NCI-H187 (cell line): ENCODE measurements at places on chromosomes 16 and 17.

GRCh38 chr16:51433599-51433998 is 282.5 kb upstream of the SALL1 start:
- DNase-seq: no peak

DNA sequence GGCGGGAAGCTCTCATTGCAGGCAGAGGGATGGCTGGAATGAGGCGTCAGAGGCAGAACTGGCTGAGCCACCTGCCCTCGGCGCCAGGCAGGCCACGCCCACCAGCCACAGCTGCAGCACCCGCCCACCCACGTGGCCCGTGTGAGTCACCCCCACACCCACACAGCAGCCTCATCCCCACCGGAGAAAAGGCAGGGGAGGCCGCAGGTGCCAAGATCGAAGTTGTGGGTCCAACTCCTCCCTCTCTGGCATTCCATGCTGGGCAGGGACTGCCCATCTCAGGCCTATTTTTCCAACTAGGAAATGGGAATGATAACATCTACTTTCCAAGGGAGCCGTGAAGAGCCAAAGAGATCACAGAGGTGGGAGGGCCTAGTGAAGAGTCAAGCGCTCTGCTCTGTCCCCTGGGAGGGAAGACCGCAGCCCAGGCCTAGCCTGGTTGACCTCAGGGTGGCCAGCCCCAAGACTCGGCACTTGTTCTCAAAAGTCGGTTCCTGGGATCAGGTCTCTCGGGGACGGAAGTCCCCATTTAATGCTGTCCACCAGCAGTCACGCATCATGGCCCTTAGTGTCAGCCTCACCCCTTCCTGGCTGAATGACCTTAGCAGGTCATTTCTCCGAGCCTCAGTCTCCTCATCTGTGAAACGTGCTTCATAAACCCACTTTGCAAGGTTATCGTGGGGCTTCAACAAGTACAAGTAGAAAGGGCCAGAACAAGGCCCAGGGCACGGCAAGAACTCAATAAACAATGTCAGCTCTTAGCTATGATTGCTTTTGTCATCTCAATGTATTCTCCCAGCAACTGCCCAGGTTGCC is at the start of gene TRPV3:
Gene TRPV3, minus strand, starts transcription at position 45 of the 816 bp plus-strand sequence. CDS start 2,962 bp downstream, outside the sequence.
- no peak for DNase-seq

GRCh38 chr16:75151798-75152197 is 3.5 kb downstream of the ZFP1 start:
- DNase-seq: no peak

DNA sequence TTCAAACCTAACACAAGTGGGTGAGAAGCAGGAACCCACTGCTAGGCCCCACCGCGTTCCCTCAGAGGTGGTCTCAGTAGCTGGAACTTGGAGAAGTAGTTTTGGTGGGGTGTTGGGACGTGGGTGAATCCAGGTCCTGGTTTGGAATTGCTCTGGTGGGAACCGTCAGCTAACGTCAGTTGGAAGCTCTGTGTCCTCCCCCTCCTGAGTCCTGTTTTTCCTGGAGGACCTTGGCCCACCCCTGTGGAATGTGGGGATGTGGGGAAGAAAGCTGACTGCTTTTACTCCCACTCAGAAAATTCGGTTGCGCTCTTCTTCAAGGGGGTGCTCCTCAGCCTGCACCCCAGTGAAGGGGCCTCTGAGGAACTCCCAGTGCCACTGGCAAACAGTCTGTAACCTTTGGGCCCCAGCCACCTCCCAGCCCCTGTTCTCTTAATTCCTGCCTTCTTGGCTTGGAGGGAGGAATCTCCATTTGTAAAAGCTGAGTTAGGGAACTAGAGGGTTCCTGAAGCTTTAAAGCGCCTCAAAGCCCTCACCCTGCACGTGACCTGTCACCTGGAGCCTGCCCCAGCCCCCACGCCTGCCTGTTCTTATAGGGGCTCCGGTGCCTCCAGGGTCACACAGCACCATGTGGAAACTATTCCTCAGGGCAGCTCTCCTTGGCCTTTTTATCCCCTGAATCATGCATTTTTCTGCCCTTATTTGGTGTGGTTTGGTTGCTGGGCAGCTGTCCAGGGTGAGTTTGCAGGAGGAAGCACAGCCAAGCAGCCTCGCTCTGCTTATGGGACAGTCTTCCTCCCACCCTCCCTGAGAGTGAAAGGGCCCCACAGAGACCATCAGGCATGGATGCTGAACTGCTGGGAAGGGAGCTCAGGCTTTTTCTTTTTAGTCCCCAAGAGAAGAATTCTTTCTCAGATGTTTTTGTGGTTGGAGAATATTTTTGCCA is 16.2 kb upstream of the NAGLU start:
- DNase-seq: no peak

DNA sequence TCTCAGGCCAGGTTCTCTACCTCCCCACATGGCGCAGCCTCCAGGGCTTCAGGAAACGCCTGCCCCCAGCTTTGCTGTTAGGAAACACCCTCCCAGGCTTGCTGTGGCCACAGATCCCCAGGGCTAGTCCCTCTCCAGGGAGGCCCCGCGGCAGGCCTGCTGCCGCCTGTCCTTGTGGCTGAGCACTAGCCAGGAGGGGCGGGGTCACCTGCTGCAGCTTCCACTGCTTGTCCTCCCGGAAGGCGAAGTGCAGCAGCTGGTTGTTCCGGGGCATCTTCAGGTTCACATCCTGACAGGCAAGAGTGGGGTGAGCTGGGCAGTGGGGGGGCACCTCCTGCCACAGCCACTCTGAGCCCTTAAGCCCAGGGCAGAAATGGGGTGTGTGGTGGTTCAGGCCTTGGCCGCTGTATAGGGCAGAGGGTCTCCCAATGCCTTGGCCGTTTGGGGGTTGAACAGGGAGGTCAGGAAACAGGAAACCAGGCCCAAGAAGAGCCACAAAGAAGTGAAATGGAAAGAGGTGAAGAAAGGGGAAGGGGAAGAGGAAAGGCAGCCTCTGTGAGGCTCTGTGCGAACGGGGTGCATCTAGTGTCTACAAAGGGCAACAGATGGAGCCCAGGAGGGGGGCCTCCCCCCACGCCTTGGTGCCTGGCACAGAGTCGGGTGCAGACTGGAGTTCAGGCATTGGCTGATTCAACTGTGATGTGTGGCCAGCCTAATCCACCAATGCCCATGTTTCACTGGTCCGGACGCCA is 2.0 kb downstream of the ROGDI start:
- no peak for DNase-seq

DNA sequence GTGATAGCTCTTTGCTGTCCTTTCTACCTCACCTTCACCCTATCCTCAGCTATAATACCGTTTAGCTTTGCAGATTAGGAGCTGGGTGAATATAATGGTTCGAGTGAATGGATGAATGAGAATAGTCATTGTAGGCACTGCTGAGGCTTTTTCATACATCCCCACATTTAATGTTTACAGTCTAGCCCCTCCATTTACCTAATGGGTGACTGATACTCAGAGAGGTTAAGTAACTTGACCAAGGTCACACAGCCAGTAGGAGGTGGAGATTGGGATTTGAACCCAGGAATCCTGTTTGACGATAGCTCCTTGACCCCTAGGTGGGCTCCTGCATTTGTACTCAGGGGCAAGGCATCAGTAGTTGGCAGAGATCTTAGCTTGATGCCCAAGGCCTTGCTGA is 195.6 kb downstream of the CCDC182 start:
- DNase-seq: no peak

- DNase-seq: no peak
Measured at GRCh38 chr17:77366558-77367245, 225.9 kb downstream of the SEC14L1 start.

DNA sequence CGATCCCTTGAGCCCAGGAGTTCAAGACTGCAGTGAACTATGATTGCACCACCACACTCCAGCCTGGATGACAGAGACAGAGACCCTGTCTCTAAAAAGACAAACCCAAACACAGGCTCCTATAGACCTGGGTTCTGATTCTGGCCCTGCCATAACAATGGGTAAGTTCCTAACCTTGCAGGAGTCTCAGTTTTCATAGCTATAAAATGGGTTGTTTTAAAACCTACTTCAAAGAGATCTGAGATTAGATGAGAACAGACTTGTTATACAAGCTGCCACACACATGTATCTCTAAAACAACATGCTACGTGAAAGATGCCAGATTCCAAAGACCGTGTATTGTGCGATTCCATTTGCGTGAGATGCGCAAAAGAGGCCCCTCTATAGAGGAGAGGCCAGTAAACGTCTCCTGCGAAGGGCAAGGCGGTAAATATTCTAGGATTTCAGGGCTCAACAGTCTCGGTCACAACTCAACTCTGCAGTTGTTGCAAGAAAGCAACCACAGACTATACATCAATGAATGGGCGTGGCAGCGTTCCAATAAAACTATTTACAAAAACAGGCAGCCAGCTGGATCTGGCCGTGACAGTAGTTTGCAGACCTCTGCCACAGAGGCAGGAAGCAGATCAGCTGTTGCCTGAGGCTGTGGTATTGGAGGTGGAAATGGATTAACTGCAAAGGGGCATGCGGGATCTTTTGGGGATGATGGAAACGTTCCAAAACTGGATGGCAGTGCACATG is 5.9 kb downstream of the CORO7 start:
- no peak for DNase-seq

- DNase-seq: no peak
Measured at GRCh38 chr17:39887078-39887477, 19.1 kb downstream of the ZPBP2 start.

DNA sequence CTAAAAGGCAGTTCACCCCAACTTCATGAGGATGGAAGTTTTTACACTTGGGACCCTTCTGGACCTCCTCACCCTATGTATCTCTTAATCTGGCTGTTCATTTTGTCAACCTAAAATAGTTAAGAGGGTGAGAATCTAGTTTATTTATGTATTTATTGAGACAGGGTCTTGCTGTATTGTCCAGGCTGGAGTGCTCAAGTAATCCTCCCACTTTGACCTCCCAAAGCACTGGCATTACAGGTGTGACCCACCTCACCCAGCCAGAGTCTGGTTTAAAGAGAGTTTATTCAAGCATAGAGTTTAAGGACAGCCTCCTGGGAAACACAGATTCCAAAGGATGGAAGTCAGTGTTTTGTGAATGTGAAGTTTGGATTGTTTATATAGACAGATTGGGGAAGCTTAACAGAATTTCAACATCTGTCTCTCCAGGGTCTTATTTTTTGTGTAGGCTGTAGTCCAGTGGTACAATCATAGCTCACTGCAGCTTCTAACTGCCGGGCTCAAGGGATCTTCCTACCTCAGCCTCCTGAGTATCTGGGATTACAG is 8.0 kb upstream of the APPBP2 start:
- DNase-seq: no peak

DNA sequence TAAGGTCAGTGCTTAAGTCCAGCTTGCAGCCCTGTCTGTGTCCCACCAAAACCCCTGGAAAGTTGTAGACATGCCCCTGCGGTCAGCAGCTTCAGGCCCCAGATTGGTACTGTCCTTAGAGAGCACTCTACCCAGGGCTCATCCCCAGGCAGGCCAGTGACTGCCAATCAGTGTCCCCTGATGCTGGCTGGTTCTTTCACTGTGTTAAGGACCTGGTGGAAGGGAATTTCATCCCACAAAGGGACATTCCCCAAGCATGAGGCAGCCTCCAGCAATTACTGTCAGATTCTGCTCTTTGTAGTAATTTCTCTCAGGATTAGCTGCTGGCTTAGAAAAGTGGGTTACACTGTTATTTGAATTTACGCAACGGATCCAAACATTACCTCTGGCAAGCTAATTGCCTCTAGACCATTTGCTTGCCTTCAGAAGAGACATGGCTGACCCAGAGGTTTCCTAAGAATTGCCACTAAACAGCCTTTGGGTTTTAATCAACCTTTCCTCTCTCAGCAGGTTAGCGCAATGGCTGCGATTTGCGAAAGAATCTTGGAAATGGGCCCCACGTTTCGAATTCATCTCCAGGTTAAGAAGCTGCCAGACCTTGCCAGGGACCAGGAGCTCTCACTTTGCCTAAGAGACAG is 5.9 kb downstream of the IRX6 start:
- DNase-seq: no peak

DNA sequence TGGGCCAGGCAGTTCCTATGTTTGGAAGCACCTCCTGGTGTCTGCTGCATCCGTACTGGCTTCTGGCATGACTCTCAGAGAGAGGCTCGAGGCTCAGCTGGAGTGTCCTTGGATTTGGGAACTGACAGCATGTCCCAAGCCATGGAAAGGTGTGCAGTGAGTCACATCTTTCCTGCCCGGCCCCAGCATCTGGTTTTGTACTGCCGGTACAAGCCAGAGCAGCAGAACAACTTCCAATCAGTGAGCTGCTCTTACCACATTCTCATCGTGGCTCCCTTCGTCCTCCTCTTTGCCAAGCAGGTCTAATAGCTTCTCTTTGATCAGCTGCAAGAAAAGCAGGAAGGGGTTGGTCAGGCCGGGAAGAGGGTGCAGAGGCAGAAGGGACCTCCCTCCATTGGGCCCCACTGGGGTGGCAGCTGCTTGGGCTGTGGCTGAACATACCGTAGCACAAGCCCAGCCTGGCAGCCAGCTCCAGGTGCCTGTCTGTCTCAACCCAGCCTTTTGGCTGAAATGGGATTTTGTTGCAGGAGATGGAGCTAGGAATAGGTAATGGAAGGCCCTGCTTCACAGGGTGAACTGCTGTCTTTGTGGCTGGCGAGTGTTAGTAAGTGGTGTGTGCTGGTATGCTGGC is 24.2 kb downstream of the SPACA3 start:
- DNase-seq: no peak

- no peak for DNase-seq
Measured at GRCh38 chr16:57821149-57821971, 19.1 kb upstream of the KIFC3 start.

DNA sequence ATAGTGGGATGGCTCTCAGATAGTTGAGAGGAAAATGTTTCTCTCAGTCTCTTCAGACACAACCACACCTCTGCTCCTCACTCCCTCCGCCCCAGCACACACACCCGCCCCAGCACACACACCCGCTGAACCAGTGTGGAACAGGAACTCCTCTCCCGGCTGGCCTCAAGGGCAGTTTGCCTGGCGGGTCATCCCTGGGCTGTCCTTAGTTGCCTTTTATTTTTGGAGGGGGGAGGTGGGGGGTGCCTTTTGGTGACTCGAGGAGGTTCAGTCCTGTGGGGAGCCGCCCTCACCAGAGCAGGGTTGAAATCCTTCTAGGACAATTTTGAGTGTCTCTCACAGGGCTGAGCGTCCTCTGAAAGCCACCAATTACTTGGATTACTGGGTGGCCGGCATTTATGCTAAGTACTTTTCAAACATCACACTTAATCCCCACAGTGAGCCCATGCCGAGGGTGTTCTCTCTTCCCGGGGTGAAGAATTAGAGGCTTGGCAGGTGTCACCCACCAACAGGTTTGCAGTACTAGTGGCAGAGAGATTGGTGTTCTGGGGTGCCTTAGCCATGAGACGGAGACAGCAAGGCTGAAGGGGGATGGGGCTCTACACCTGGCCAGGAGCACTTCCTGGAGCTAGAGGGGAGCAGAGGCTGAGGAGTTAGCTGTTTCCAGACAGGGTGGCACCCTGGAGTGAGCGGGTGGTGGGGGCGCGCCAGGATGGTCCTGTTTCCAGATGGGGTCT is 2.8 kb downstream of the RASD1 start:
- DNase-seq: no peak

GRCh38 chr17:75783803-75784472 is 668 bp upstream of the UNK start:
- no peak for DNase-seq

GRCh38 chr17:2239882-2240430 is 63.6 kb downstream of the SMG6 start:
- DNase-seq: no peak

DNA sequence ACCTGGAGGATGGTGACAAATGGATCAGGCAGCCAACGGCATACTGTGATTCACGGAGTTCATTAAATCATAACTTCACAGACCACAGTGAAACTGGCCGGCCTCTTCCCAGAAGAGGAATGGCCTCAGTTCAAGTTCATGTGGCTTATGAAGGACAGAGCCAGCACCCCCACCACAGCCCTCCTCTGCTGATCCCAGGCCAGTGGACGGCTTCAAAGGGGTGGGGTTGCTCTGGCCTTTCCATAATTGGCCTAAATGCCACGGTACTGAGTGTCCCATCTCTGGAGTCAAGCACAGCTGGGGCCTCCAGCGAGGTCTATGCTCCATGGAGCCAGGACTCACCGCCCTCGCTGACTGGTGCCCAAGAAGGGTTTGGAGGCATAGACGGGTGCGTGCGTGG is 21.4 kb downstream of the GALNS start:
- no peak for DNase-seq
